ENCODE measurements at places on chromosomes 12 and 14.

GRCh38 chr12:105378911-105379310 is 48.4 kb downstream of the C12orf75 start:
- DNase-seq = no peak

- no peak for DNase-seq
These were observed 3.4 kb downstream of the SLC6A12 start for GRCh38 chr12:210277-211141.

- DNase-seq = no peak
These were observed 118.2 kb downstream of the ZFP36L1 start for GRCh38 chr14:68674538-68675232.

DNA sequence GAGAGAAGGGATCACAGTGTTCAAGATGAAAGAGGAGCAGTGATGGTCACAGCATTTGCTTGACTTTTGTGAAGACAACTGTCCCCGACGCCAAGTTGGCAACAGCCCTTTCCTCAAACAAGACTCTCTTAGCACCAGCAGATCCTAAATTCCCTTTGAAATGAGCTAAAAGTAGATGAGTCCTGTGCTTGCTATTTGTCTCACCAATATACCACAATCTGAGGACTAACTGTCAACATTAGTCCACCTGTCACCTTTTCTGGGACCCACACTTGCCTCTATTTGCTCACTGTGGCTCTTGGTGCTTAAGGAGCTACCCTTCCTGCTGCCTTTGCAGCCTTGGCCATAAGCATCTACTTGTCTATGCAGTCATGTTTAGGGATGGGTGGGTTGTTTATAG is 47.4 kb upstream of the COL2A1 start:
- DNase-seq = no peak

- no peak for DNase-seq
These were observed 13.9 kb downstream of the CKB start for GRCh38 chr14:103508521-103509329.

DNA sequence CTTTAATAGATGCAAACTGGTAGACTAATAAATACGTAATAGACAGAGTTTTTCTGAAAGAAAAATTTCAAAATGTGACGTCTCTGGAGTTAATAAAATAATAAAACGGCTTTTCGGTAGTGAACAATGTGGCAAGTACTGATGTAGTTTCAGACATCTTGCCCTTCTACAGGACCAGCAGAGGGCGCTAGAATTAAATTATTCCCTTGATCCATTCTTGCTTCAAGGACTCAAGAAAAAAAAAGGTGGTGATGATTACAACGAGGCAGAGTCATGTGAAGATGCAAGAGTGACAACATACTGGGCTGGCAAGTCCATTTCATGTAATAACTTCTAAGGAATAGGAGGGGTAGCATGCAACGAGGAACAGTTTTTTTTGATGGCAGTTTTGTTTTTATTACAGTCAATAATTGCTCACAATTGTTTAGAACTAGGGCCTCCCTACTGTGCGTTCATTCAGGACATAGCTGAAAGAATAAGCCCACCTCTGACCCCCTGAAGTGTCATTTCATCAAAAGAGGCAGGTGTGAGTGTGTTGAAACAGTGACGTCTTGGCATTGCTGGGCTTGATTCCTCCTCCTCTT is 101.0 kb upstream of the GZMB start:
- DNase-seq = peak; percentile 39

DNA sequence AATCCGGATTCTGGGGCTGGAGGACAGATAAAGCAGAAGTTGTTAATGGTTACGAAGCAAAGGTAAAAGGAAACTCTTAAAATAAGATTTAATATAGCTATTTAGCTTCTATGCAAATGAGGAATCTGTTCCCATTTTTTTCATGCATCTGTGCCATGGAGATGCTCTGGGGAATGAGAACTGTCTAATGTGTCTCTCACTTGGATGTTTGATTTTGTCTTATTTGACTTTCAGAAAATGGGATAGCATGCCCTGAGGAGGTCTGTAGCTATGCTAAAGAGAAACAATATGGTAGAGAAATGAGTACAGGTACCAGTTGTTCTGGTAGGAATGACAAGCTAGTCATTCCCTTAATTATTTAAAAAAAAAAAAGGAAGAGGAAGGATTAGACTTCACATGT is 24.3 kb downstream of the C12orf76 start:
- no peak for DNase-seq

DNA sequence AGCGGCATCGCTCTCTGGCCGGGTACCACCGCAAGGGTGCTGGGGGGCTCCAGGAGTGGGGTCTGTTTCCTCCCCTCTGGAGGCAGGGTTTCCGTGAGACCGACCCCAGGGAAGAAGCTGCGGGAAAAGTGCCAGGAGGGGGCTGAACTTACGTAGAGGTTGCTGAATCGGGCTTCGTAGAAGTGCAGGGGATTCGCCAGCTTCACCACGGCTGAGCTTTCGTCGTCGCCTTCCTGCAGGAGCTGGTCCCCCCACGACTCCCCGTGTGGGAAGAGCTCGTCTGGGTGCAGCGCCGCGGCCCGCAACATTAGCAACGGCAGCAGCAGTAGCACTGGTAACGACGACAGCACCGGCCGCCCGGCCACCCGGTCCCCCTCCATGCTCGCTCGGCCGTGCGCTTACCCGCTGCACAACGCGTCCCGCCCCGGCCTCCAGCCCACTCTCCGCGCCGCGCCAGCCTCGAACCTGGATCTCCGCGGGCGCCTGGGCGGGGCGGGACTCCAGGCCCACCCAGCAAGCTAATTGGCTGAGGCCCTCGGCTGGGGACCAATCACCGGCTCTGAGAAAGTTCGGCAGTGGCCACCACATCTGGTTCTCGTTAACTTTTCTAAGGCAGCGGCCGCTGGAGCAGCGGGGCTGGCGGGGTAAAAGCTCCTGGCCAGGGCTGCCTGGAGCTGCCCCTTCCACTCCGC is at the start of gene NID2:
Gene NID2 (minus strand): TSS at position 445 of the 692 bp plus-strand sequence. CDS start 65 bp downstream, at position 380.
- DNase-seq = peak; percentile 64

GRCh38 chr14:103594265-103594664 is 31.5 kb downstream of the COA8 start:
- DNase-seq = no peak

DNA sequence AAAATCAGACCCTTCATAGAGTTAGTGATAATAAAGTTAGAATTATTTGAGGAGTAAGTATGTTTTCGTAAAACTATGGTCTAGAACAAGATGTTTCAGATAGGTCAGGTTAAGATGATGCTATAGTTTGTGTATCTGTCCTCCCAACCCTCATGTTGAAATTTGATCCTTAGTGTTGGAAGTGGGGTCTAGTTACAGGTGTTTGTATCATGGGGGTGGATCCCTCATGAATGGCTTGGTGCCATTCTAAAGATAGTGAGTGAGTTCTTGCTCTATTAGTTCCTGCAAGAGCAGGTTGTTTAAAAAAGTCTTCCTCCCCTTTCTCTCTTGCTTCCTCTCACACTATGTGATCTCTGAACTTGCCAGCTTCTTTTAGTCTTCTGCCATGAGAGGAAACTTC is 707.3 kb upstream of the FOXG1 start:
- no peak for DNase-seq

DNA sequence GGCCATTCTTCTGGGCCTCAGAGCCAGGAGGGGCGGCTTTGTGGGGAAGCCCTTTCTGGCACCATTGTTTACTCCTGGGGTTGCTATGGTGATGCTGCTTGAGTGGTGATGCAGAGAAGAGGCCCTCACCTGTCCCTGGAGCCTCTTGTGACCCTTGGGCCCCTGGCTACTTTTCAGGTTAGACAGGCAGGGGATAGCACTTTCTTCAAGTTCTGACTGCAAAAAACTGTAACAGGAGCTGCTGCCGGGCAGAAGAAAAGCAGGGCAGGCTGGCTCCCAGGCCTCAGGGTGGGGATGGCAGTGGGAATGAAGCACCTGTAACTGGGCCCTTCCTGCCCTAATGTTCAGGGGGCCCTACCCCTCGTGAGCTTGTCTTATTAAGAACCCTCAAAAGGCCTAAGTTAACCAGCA is at the start of gene TEX52:
Gene TEX52 (minus strand): TSS at position 19 of the 411 bp plus-strand sequence. CDS start 13 bp downstream, at position 6.
- DNase-seq = no peak

DNA sequence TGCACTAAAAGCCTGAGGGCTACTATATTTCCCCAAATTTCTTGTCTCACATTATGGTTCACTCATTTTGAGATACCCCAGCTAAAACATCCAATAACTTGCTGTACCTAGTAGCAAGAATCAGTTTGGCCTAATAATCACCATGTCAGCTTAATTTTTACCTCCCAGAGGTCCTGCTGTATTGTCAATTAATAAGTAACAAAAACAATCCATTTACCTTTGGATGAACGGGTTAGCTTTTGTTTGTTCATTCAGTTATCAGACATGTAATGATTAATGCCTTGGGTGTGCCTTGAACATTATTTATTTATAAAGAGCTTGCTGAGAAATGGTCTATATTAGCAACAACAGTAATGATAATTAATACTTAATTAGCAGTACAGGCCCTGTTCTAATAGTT is 57.0 kb downstream of the MON2 start:
- no peak for DNase-seq

DNA sequence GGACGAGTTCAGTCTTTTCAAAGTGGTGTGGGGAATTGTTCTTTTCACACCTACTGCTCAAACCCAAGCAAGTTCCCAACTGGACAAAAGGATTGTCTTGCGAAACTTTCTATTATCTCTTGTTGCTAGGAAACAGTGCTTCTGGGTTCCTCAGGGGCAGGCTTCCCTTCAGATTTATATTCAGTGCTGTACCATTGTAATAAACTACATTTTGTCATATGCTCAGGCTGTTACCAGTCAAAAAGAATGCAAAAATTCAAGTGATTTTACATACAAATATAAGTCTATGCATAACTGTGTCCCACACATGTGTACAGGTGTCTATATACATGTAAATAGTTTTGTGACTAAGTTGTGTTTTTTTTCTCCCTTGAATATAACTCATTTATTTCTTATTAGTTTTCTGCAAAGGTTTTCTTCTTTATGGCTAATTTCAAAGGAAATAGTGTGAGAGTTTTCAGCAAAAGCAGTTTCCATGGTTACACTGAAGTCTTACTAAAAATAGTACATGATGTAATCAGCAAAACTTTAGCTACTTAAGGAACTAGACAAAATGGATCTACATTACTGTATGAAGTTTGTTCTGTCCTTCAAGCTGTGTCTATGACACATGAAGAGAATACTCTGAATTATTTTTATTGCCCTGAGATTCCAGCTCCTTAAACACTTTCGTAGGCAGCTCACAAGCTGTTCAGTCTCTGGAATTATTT is 430.2 kb upstream of the TMPO start:
- no peak for DNase-seq

GRCh38 chr14:39859314-39859713 is 427.1 kb upstream of the FBXO33 start:
- no peak for DNase-seq

DNA sequence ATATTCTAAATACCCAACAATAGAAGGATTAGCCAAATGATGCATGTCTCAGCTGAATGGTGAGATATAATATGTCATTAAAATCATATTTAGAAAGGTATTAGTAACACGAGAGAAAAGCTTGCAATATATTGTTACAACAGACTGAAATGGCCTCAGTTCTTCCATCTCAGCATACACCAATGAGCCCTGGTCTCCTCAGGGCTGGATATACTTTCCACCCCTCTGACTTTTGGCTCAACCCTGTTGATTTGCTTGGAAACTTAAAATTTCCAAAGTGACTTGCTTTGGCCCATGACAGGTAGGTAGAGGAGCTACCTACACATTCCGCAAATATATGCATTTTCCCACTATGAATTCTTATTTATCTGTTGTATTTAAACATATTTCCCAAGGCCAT is 908.1 kb upstream of the TMEM132C start:
- DNase-seq = no peak

GRCh38 chr14:64937171-64937820 is 5.2 kb downstream of the GPX2 start:
- no peak for DNase-seq

DNA sequence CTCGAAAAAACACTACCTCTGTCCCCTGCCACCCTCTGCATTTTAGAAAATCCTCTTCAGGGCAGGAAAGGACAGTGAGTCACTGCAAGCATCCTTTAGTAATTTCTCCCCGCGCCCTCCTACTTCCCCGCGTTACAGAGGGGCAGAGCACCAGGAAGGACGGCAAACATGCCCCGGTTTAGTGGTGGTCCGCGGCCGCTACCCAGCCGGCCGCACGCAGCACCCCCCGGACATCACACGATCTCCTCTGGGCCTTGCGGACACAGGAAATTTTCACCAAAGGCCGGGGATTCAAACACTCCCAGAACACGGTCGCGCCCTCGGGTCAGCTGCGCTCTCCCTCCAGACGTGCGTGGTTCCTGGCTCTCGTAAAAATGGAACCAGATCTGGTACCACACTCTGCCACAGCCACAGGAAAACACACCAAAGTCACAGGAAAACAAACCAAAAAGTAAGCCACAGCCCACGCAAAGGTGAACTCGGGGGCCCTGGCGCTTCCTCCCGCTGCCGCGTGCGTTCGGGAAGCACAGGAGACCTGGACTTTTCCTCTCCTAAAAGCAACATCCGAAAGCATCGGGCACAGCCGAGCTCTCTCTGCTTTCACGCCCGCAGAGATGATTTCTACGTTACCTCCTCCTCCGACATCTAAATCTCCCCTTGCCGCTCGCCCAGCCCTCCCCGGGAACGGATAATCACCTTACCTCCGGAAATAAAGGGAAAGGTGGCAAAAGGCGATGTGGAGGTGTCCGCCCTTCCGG is 839 bp downstream of the SLC38A1 start:
- no peak for DNase-seq

GRCh38 chr12:13864081-13864673 is 117.2 kb downstream of the GRIN2B start:
- DNase-seq = peak; percentile 54

- no peak for DNase-seq
These were observed 120.8 kb downstream of the SAMD4A start for GRCh38 chr14:54687750-54688119.

DNA sequence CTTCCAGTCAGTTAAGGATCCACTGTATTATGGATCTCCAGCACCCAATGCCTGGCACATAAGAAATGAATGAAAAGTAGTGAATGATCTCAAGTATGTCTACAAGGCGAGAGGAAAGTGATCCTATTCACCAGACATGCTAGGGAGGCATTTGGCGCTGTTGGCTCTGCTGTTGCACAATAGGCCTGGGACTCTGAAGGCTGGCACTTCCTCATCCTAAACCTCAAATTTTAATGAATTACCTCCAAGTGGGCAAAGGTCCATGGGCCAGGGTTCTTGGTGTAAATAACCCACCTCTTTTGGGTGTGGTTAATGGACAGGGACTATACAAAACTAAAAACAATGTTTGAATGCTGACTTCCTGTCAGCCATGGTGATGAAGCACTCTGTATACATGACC is 173.4 kb upstream of the PZP start:
- no peak for DNase-seq

DNA sequence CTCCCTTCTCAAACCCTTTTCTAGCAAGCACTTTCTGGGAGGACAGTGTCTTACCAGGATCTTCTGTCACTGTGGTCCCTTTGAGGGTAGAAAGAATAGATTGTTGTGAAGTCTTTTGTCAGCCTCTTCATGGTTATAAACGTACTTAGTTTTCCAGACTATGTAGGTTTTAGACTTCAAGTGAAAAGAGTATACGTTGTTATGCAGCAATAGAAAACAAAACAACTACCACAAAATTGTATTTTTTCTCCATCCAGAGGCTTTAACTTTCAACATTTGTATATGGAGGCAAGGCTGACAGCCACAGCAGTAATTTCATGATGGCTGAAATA is 23.7 kb downstream of the PRKCH start:
- no peak for DNase-seq

GRCh38 chr12:88448337-88448915 is 131.8 kb downstream of the KITLG start:
- DNase-seq = no peak

- no peak for DNase-seq
These were observed 85.3 kb upstream of the BCL11B start for GRCh38 chr14:99357151-99357915.
